ENCODE measurements at places on chromosomes 16 and 17.

DNA sequence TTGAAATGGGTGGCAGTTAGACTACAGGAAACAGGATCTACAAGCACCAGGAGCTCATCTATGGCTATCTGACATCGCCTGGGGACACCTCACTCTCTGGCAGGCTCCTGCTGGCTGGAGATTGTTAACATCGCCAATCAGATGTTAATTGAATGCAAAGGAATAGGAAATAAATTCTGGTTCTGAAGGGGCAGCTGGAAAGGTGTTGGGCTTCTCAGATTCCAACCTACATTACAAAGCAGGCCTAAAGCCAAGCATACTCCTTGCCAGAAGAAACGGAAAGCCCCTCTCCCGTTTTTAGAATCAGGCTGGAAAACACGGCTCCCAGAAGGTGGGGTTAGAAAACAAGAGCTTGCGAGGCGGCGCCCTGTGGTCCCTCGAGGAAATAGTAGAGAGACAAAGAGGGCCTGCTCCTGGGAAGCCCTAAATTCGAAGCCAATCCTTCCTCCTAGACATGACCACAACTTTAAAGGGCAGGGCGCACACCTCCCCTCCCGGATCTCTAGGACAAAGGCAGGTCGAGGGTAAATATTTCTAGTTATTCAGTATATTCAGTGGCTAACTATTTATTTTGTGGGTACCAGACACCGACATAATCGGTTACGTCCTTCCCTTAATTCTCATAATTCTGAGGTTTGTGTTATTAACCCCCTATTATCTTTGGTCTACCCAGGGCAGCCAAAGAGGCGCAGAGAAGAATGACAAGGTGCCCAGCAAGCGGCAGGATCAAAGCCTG, 763 bp upstream of the TOM1L1 start:
- no peak for DNase-seq

GRCh38 chr16:71903608-71904007, 8.3 kb downstream of the IST1 start:
- no peak for DNase-seq

DNA sequence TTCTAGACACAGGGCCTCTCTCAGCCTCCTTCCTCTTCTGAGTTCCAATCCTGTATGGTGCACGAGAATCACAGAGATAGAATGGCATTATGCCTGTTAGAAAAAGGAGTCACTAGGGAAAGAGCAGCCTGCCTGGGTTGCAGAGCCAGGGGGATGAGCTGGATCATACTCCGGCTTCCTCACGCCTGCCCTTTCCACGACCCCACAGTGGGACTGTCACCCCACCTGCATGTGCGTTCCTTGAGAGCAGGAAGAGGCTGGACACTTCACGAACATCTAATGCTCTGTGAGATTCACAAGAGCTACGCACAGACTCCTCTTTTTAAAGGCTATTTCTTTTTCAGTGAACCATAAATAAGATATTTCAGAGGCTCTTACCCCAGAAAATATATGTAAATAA, 54.8 kb downstream of the N4BP1 start:
- DNase-seq, result no peak

DNA sequence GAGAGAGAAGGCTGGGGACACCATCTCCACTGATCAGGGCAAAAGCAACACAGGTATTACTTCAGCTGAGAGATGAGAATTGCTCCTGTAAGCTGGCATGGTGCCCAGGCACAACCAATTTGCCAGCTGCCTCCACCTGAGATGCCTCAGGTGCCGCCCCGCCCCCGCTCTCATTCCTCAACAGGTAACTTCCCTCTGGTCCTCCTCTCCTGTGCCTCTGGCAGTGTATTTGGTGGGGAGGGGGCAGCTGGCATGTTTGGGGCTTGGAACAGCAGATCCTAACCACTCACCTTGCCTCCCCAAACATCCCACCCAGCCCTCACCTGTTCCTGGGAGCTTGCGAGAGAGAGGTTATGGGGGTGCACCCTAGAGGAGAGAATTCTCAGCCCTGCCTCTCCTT, 2.9 kb upstream of the SRCIN1 start:
- no peak for DNase-seq

- no peak for DNase-seq
Measured at GRCh38 chr16:15464401-15465186, 30.2 kb downstream of the BMERB1 start.

DNA sequence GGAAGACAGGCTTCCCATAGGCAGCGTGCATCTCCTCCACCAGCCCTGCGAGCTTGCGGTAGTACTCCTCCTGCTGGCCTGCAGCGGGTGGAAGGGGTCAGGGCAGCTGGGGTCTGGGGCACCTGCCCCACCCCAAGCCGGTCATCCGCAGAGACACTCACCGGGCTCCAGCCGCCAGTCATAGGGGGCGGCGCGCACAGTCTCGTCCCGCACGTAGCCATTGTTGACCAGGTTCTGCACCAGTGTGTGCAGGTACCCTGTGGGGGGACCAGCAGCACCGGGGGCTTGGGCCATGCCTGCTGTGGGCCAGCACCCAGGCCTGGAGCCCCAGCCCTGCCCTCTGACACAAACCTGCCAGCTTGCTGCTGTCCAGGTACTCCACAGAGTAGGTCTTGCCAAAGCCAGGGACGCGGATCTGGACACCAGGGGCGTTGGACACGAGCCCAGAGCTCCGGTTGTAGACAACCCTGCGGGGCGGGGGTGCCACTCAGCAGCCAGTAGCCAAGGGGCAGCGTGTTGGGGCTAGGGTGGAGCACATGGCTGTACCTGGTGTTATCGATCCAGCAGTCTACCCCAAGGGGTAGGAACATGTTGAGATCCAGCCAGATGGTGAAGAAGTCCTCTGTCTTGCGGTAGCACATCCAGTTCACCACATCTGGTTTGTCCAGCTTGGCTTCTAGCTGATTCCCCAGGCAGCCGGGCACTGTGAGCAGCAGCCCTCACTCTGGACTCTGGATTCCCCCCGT, 1.2 kb downstream of the LCAT start:
- no peak for DNase-seq

DNA sequence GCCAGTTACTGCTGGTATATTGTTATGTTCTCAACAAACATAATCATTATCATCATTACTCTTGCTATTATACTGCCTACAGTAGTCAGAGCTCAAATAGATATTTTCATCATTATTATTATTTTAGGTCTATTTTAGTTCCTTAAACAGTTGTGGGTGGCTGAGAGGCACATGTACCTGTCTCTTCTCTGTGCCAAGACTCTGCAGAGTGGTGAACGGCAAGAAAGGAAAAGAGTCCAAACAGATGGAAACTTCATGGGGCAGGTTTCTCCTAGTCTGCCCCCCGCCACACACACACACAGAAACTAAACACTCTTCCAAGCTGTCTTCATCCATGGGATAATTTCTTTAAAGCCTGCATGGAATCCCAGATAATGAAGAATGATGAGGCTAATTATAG, 77.7 kb upstream of the CLEC3A start:
- DNase-seq, result no peak

DNA sequence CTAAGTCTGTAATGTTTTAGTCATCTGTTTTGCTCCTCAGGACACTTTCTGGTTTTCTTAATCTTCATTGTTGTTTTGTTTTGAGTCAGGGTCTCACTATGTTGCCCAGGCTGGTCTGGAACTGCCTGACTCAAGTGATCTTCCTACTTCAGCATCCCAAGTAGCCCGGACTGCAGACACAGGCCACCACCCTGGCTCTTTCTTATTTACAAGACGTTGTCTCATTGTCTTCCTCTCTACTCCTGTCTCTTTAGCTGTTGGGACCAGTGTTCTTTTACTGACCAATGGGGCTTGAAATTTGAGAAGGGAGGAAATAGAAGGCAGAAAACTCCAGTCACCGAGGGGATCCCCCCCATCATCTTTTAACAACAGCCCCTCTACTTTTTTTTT, 1.2 kb downstream of the SCPEP1 start:
- DNase-seq, result no peak

DNA sequence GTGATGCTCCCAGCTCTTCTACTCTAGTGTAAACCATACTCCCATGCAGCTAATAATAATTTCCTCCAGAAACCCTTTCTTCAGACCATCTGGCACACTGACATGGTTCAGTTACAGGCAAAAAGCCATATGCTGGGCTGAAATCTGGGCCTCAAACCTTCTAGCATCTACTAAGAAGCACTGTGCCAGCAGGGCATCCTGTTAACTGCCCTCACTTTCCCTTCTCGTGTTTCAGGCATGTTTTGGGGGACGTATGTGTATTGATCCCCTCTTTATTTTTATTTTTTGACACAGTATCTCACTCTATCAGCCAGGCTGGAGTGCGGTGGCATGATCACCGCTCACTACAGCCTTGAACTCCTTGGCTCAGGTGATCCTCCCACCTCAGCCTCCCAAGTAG, 33.3 kb downstream of the STAT5A start:
- no peak for DNase-seq

DNA sequence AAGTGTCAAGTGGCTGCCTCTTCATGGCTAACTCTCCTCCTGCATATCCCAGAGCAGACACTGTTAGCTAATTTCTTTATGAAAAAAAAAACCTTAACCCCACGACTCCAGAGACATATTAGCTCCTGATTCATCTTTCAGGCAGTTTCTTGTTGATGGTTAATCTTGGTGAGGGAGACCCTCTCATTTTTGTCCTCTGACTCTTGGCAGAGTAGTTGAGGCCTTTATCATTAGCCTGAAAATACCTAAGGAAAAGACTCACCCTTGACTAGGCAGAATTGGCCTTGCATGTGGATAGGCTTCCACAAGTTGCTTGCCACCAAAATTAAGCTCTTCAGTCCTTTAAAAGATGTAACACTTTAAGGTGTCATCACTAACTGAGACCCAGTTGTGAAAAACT, 4.0 kb downstream of the CRYBA1 start:
- DNase-seq, result no peak

DNA sequence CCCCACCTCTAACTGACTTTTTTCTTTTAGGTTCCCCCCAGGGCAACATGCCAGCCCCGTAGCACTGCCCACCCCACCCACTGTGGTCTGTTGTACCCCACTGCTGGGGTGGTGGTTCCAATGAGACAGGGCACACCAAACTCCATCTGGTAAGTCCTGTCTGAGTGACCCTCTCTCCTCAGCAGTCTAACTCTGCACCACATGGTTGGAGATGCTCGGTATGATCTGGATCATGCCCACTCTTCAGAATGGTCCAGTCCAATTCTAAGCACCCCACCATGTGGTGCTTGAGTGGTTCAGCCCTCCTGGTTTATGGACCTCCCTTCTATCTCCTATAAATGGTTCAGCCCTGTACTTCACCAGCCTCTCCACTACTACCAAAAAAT, 5.9 kb downstream of the KDM6B start:
- no peak for DNase-seq

- no peak for DNase-seq
Measured at GRCh38 chr16:49832177-49832576, 23.7 kb downstream of the ZNF423 start.

DNA sequence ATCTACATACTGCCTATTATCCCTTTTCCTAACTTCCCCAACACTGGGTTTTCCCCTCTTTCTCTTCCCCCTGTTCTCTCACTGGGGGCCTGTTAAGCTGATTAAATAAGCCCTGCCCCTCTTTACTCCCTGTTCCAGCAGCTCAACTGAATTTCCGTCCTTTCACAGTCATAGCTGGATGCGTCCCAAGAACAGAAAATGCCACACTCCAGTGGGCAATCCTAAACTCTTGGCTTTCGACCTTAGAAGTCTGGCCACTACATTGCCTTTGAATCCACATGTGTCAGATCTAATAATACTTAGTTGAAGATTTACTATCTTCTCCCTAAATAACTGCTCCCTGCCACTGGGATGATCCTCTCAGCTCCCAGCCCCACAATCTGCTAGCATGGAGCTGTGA, 34.5 kb downstream of the KCNJ16 start:
- no peak for DNase-seq

DNA sequence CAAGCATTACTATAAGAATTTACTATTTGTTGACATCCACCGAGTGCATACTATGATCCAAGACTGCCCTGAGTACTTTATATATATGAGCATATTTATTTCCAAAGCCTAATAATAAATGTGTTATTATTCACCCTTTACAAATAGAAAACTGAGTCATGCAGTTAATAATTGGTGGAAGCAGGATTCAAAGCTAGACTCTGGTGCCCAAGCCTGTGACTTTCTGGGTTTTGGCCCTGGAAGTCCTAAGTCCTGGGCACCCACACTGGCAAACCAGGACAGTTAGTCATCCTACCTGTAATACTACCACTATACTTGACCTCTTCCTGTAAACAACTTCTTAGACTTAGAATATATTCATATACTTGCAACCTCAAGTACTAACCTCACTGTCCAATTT, 257.4 kb upstream of the IRX5 start:
- DNase-seq, result no peak

DNA sequence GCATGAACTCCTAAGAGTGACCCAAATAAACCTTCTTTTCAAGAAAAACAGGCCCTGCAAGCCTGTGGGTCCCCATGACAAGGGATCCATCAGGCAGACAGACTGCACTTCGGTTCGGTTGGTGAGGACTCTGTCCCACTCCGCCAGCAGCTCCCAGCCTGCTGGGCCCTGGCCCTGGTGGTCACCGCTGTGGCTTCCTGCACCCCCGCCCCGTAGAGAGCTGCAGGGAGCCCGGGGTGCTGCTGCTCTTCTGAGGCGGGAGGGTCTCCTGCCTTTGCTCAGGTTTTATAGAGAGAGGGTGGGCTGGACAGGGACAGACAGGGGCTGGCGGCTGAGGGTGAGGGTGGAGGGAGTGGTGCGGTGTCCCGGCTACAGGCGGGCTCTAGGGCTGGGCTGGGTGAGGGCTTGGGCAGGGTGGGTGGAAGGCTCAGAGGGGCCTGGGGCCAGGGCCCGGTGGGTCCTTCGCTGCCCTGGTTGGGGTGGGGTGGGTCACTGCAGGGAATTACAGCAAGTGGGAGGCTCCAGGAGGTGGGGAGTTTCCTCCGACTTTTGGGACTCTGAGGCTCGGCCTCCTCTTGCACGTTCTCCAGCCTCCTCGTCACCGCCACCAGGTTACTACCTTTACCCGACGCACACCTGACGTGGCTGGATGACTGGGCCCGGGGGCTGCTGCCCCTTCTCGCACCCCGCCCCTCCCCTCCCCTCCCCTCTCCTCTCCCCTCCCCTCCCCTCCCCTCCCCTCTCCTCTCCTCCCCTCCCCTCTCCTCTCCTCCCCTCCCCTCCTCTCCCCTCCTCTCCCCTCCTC, 90.2 kb upstream of the CBX4 start:
- DNase-seq, result no peak

Data from stimulated activated CD4-positive, alpha-beta T cell treated with anti-CD3 and anti-CD28 coated beads, Interleukin-12 subunit alpha, Interleukin-12 subunit beta, amount 100 ng/mL, for 48 hours (primary cell).